ENCODE measurements at places on chromosomes 2 and 18. TPM values are rescaled to one million over a fixed set of nuclear protein-coding genes. Genes with fewer than 3 reads are reported as not detected.

Gene BZW1
- 422 TPM for total RNA-seq

GRCh38 chr18:13725566-13726231 lies 659 bp downstream of the FAM210A start:
- DNase-seq = no peak

Gene SCN7A
- total RNA-seq = 11.5 TPM

- DNase-seq = no peak
Measured at GRCh38 chr2:138329591-138329990, 172.0 kb upstream of the SPOPL start.
